8988T (cell line): ENCODE measurements at places on chromosomes 16 and 17.

DNA sequence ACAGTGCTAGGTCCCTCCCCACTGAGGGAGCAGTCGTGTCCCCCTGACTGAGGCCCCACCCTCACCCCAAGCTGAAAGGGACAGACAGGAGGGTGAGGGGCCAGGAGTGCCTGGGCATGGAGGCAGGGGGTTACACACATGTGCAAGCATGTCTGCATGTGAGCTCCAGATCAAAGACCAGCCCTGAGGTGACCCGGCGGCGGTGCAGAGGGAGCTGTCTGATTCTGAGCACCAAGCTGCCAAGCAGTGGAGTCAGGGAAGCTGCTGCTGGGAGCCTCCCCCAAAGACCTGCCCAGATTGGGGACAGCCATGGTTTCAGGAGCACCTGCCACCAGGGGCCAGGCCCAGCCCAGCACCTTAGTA lies 5.5 kb downstream of the DLX3 start:
- peak; percentile 7 for DNase-seq

- no peak for DNase-seq
These were observed 6.8 kb upstream of the RNF213 start for GRCh38 chr17:80253631-80254395.

DNA sequence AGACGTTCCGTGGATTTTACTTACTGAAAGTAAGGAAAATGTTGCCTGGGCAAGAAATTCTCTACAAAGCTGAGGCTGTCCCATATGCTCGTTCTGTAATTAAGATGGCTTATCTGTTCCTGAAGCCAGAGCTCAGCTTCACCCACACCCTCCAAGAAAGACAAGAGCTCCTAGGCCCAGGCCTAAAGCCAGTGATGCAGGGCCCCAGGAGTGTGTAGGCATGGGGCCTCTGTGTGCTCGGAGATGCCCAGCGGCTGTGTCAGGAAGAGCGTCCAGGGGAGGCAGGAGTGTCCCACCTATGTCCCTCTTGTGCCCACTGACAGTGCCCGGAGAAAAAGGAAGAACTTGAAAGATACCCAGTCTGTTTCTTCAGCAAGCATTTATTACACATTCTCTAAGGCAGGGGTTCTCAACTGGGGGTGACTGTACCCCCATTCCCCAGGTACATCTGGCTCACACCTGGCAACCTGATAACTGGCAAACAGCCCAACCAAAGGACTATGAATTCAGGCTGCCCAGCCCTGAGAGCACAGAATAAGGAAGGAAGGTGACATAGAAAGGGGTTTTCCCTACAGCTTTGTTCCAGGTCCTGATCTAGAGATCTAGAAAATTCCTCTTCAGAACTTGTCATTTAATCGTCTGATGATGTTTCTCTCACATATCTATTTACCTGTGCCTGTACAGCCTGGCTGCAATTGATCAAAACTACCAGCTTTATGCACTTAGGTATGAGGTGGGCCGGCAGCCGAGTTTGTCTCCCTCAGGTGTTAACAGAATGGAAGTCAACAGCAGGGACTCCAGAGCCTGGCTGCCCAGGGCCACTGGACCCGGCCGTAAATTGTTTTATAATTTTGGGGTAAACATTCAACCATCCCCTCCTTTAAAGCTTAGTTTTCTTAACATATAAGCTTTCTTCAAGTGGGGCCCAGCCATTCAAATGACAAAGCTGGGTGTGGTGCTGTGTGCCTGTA lies 12.0 kb downstream of the SNN start:
- no peak for DNase-seq

- no peak for DNase-seq
These were observed 29.4 kb upstream of the NAT9 start for GRCh38 chr17:74805591-74805991.

- no peak for DNase-seq
These were observed 66.6 kb upstream of the TOM1L1 start for GRCh38 chr17:54834086-54834485.

DNA sequence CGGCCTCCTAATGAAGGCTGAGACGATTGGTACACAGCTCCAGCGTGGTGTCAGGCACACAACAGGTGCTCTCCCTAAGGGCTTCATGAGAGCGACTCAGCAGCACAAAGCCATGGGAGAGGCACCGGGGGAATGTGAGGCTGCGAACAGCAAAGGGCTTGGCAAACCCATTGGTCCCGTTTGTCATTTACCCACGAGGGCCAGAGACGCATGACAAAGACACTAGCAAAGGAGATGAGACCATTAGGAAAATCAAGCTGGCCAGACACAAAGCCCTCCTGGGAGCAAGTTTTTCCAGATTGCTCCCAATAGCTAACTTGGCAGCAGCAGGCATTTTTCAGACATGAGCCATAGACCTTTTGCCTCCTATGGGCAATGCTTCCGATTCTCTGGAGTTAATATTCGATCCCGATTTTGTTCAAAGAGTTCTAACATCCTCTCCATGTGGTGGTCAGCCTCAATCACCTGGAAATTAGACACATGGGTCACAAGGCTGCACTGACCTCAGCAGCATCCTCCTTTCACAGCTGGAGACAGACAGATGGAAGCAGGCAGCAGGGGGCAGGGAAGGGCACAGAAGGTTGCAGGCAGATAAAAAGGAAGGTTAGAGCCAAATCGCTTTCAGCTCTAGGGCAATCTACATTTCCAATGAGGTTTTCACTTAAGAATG lies 38.2 kb downstream of the TK2 start:
- DNase-seq = no peak

DNA sequence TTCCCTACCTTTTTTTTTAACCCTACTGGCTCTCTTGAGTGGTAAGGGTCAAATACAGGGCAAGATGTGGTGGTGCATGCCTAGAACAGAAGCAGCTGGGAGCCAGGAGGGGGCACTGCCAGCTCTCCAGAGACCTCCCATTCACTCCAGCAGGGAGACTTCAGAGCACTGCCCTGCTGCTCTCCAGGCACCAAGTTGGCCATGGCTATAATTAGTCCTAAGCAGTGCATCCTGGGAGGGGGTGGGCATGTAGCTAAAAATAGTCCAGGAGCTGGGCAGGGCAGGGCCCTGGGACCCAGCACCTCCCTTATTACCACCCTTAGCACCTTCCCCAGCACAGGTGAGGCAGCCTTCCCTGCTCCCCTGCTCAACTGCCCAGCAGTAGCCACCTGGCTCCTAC lies 3.5 kb downstream of the CORO6 start:
- DNase-seq = peak; percentile 67

GRCh38 chr16:89641458-89642119 lies 15.9 kb downstream of the CHMP1A start:
- DNase-seq = peak; percentile 84

GRCh38 chr16:86512860-86513470 lies 2.6 kb downstream of the FOXF1 start:
- peak; percentile 46 for DNase-seq

- peak; percentile 87 for DNase-seq
These were observed 234.9 kb upstream of the CIBAR2 start for GRCh38 chr16:85347213-85347591.

DNA sequence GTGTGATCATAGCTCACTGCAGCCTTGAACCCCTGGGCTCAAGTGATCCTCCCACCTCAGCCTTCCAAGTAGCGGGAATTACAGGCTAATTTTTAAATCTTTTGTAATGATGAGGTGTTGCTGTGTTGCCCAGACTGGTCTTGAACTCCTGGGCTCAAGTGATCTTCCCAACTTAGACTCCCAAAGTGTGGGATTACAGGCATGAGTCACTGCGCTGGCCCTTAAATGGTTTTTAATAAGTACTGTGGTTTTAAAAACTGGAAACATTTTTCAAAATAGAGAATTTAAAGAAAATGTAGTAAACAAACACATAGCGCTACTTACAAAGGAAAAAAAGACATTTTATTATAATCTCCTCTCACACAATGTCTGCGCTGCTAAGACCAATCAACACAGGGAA lies 32.2 kb downstream of the MARCHF10 start:
- DNase-seq = no peak

- DNase-seq = no peak
These were observed 11.1 kb downstream of the RAB40B start for GRCh38 chr17:82687375-82687861.

DNA sequence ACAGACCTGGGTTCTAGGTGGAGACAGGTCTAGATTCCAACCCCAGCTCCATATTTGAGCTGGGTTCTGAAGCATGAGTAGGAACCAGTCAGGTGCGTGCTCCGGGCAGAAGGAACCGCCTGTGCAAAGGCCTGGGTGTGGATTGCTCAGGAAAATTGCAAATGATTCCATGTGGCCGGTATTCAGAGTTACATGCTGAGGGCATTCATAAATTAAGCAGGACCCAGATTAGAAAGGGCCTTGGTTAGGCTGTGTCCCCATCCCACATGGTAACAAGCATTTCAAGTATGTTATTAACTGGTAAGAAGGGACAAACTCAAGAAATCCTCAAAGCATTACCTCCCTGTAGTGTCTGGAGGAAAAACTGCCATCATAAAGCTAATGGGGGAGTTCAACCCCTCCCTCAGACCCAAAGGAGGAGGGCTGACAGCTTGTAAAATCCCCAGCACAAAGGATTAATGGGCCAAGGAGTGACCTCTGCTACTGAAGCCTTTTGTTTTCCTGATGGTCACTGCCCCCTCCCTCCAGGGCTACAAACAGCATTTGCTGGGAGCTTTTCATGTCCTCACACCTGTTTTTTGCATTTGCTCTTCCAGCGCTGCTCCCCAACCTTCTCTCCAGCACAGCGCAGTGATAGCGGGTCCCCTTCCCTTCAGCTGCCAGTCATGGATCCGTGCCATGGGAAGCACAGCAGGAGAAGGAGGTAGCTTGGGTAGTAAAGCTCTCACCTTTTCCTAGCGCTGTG lies 218.0 kb downstream of the C16orf95 start:
- no peak for DNase-seq

- no peak for DNase-seq
These were observed 78.0 kb upstream of the GAS7 start for GRCh38 chr17:10276436-10276835.

DNA sequence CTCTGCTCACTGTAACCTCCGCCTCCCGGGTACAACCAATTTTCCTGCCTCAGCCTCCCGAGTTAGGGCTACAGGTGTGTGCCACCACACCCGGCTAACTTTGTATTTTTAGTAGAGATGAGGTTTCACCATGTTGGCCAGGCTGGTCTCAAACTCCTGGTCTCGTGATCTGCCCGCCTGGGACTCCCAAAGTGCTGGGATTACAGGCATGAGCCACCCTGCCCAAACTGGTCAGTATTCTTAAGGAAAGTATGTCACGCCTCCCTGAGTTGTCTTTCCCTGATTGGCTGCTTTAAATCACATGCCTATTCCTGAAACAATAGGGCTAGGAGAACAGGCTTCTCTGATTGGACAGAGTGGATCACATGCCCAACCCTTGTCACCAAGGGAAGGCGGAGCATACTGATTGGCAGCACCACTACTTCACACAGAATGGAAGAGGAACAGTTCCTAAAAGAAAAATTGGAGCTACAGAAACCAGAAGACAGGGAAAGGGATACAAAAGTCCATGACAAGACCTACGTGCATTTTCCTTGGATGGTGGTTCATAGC lies 17.6 kb upstream of the CYB5B start:
- no peak for DNase-seq

DNA sequence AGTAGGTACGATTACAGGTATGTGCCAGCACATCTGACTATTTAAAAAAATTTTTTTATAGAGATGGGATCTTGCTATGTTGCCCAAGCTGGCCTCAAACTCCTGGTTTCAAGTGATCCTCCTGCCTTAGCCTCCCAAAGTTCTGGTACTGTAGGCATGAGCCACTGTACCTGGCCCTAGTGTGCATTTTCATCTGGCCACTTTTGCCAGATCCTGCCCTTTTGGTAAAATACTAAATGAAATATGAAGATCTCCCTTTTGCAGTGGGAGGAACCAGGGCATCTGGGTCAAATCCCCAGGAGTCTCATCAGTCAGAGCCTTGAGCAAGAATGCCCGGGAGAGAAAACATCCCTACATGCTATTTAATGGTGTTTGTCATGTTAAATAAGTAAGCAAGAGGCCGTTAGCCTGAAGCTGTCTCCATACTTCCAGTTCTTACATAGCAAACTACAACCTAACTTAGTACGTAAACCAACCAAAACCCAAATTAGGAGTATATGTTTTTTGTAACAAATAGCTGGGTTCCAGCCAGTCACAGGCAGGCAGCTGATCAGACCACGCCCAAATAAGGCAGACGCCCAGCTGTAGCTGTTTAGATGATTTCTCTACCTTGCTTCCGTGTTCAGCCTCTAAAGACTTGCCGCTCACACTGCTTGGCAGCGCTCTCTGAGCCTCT lies 46.5 kb upstream of the CLEC18A start:
- DNase-seq = no peak

DNA sequence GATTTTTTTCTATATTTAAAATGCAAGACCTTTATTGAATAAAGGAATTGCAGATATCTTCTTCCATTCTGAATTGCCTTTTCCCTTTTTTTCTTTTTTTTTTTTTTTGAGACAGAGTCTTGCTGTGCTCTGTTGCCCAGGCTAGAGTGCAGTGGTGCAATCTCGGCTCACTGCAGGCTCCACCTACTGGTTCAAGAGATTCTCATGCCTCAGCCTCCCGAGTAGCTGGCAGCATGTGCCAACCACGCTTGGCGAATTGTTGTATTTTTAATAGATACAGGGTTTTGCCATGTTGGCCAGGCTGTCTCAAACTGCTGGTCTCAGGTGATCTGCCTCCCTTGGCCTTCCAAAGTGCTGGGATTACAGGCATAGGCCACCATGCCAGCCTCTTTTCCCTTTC lies 151.5 kb downstream of the CEP112 start:
- DNase-seq = no peak

GRCh38 chr17:73064084-73064938 lies 28.2 kb downstream of the SLC39A11 start:
- DNase-seq = no peak

DNA sequence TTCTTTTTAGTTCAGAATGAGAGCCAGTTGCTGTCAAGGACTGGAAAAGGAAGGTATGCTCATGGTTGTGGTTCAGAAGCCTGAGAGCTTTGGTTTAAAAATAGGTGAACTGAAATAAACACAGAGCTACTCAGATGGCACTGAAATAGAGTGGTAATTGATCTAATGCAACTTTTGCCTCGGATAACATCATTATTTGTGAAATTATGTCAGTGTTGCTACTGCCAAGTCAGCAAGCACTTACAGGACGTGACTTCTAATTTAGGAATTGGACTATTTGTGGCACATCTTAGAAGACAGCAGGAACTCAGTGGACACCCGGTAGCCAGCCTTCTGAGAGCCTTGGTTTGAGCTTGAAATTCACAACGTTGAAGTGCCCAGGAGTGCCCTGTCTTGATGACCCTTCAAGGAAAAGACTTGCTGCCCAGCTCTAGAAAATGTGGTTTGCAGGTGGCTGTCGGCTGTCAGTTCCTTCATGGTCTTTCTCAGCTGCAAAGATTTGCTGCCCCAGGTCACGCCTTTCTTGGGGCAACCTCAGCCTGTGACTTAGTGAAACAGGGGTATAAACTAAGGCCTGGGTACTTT lies 42.0 kb upstream of the XYLT1 start:
- no peak for DNase-seq

DNA sequence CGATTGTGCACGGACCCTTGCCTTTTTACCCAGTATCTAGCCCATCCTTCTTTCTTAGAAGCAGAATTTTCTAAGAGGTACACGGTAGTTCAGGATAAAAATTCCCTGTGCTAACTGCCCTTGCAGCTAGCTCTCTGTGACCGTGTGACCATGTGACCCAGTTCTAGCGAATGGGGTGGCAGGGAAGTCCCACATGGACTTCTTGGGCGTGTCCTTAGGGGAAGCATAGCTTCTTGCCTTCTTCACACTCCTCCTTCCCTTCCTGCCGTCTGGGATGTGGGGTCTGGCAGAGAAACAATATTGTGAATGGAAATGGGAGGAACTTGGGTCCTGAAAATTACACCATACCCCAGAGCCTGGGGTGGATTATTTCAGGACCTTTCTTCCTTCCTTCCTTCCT lies 670.7 kb downstream of the MAF start:
- no peak for DNase-seq

GRCh38 chr16:48378836-48379235 lies 6.4 kb downstream of the SIAH1 start:
- no peak for DNase-seq
